Jurkat, Clone E6-1 (cell line): ENCODE measurements at places on chromosomes 13 and 19.

DNA sequence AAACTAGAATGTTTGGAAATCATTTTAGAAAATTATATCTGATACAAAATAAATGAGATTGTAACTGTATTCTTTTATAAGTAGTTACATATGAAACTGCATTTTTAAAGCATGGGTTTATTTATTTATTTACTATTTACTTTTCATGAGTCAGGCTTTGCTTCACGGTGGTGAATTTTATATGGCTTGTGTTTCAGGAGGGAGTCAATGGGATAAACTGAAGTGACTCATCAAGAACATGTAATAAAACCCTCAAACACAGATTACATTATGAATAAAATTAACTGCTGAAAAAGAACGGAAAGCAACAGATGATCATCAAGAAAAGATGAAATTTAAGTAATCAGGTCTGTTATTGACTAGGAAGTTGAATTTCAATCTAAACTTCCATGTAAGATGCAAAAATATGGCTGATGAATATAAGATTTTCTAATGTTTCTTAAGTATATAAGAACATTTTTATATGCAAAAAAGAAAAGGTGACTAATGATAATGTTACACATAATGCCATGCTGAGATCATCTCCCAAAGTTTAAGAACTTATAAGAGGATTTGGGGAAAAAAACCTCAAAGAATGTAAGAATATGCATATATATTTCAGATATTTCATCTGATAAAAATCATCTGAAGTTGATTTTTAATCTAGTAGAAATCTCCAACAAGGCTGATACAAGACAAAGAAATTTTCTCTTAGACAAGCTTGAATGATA is 383.6 kb downstream of the SLITRK1 start:
- no peak for DNase-seq

DNA sequence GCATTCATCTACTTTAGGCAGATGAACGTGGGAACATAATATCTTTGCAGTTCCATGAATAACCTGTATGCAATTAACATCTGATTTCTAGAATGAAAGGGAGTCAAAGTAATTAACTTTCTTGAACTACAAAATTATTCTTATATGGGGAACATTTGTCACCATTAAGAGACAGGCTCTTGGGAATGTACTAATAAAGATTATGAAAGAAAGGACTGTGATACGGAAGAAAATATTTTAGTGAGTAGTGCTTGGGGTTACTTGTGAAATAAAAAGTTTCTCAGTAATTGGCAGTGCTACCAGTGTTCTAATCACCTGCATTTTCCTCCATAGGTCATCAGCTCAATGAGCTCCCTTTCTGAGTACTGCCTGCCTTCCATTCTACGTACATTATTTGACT is 85.4 kb downstream of the FRY start:
- DNase-seq: no peak

DNA sequence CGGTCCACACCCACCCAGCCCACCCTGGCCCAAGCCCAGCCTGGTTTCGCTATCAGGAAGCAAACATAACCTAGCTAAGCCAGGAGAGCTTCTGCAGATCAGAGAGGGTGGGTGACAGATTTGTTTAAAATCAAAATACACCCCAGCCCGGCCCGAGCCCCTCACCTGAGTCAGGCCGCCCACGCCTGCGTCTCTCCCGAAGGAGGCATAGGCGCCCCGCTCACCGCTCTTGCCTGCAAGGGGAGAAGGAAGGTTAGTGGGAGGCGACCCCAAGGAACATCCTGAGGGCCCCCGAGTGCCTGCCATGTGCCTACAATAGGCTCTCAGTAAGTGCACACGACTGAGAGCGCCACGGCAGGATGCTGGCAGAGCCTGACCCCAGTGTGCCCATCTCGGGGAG is 21.9 kb upstream of the UQCR11 start:
- DNase-seq: no peak

DNA sequence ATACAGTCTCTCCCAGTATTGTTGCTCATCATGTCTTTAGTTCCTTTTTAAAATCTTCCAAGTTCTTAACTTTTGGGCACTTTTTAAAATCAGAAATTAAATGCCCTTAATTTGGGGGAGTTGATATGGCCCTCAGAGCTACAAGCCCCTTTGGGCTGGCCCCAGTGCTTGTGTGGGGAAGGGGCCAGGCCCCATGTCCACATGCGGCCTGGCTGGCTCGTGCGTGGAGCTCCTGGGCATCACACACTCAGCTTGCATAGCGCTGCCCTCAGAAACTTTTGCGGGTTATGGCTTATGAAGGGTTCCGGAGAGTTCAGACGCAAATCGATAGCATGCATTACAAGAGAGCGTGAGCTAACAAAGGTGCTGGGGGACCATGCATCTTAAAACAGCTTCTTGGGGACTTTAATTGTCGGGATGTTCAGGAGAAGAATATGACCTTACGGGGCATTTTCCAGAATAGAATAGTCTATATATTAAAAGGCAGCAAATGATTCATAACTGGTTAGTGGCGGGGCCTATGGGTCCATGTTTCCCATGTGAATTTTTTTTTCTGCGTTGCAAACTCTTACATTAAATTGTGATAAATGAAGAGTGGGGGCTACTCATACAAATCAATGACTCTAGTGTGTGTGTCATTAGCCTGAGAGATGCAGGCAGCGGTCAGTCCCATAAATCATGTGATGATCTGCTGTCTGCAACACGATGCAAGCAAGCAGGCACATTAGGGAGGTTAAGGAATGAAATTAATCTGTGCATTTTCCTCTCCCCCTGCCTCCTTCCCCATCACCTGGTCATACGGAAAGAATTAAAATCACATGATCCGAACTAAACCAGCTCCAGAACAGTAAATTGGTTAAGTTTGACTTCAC is 185.8 kb upstream of the TSHZ3 start:
- no peak for DNase-seq

GRCh38 chr13:37187105-37187504 is 81.6 kb upstream of the CSNK1A1L start:
- DNase-seq: no peak

GRCh38 chr13:47503475-47503874 is 497.6 kb downstream of the SUCLA2 start:
- no peak for DNase-seq

DNA sequence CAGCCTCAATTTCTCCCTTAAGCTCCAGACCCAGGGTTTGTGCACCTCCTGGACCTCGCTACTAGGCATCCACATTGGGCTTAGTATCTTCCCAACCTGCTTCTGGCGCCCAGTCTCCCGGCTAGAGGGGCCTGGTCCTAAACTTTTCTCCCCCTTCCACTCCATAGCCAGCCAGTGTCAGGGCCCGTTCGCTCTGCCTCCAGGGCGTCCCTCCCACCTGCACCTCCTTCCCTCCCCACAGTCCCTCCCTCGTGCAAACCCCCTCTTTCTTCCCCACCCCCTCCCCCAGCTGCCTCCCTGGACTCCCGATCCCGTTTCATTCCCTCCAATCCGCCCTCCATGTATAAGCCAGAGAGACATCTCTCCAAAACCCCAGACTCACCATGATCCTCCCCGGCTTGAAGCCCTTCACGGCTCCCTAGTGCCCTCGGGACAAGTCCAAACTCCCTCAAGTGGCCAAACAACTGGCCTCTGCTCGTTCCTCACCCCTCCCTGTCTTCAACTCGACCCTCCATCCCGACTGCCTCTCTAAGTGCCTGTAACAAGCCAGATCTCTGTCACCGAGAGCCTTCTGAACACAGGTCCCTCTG is 997 bp upstream of the SAMD4B start:
- no peak for DNase-seq

- DNase-seq: no peak
These were observed 40.2 kb upstream of the ABCC4 start for GRCh38 chr13:95341441-95341840.

- DNase-seq: no peak
These were observed 1.7 kb downstream of the PCDH8 start for GRCh38 chr13:52846567-52847321.

GRCh38 chr13:52750713-52751112 is 11.1 kb upstream of the CNMD start:
- no peak for DNase-seq
